Peyer's patch (tissue), 4 donors: ENCODE measurements at places on chromosomes 6 and 20. TPM values are rescaled to one million over a fixed set of nuclear protein-coding genes. Genes with fewer than 3 reads are reported as not detected.

DNA sequence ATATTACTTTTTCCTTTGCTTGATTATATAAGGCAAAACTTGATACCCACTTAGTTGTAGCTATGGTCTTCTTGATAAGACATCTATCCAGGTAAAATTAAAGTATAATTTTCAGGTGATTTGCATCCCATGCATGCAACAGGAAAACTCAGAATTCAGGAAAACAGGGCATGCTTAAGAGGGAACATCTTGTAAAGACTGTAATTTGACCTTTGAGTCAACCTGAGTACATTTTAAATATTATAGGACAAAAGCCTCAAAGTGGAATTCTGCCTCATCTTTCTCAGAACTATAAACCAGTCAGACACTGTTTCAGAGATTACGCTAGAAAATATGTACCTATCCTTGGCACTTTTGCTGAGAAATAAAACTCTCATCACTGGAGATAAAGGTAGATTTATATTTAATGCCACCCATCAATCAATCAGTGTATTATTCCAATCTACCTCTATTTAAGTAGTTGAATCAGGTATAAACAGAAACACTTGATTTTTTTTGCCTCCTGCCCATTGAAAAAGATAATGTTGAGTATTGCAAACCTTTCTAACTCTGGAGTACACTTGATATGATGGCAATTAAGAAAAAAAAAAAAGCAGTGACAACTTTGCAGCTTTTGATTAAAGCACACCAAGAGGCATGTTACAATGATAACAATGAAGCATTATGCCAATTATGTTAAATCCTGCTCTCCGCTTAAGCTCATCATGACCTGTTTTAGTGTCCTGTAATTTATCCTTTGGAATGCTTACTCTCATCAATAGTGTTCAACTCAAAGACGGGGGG, 2.8 kb downstream of the CITED2 start:
- no peak for DNase-seq

GRCh38 chr6:139439349-139439748, 64.9 kb upstream of the CITED2 start:
- no peak for DNase-seq

DNA sequence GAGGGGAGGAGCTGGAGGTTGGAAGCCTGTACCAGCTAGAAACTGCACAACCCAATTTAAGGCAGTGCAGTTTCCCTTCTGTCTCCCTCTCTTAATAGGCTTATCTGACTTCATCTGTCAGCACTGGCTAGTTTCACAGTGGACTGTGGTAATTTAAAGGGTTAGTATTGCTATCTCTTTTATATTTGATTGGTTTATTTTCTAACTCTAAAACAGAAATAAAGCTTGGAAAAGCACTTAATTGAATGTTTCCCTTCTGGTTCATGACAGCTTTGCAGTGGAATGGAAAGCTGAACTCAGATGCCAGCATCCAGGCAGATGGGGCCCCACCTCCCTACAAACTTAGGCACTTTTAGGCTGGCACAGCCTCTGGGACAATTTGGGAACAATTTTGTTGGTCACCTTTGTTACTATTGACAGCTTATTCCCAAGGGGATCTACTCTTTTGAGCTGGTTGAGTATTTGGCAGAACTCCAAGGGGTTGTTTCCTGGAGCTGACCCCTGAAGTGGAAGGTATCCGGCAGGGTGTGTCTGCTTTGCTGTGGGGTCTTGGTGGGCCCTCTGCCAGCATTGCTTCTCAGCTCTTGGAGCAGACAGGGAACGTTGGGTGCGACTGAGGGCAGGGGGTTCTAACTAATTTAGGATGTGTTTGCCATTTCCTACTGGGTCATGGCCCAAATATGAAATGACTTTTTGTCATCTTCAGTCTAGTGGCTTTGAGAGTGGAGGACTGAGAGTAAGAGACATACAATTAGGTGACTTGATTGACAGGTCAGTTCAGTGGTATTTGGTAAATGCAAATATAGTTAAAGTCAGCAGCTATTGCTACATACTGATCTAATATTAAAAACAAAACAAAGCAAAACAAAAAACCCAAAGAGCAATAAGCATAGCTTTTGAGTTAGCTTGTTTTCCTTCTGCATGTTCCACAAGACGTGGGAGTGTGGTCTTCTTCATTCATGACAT, 9.3 kb downstream of the SH3BGRL2 start:
- no peak for DNase-seq

GRCh38 chr6:102520966-102521365, 1127.5 kb downstream of the GRIK2 start:
- no peak for DNase-seq

- DNase-seq: no peak
Measured at GRCh38 chr20:40446888-40447287, 242.1 kb downstream of the MAFB start.

GRCh38 chr20:62738025-62738881, 29.6 kb downstream of the NTSR1 start:
- DNase-seq: peak; percentile 43

GRCh38 chr20:17825960-17826843, 126.4 kb downstream of the BANF2 start:
- no peak for DNase-seq

- DNase-seq: no peak
Measured at GRCh38 chr20:9408422-9409300, 105.7 kb upstream of the LAMP5 start.

GRCh38 chr6:100175814-100176310, 181.8 kb upstream of the MCHR2 start:
- no peak for DNase-seq

Gene RIMS1
- not detected for total RNA-seq

Gene RAET1G
- not detected for total RNA-seq

Gene FAM83C
- total RNA-seq: not detected

Gene GABRR2
- total RNA-seq: 1.7 TPM

Gene ACTL10
- 3.1 TPM for total RNA-seq

Gene MTG2
- 30.6 TPM for total RNA-seq

Gene C20orf204
- 2.1 TPM for total RNA-seq
